ENCODE measurements at places on chromosomes 6 and 20.

DNA sequence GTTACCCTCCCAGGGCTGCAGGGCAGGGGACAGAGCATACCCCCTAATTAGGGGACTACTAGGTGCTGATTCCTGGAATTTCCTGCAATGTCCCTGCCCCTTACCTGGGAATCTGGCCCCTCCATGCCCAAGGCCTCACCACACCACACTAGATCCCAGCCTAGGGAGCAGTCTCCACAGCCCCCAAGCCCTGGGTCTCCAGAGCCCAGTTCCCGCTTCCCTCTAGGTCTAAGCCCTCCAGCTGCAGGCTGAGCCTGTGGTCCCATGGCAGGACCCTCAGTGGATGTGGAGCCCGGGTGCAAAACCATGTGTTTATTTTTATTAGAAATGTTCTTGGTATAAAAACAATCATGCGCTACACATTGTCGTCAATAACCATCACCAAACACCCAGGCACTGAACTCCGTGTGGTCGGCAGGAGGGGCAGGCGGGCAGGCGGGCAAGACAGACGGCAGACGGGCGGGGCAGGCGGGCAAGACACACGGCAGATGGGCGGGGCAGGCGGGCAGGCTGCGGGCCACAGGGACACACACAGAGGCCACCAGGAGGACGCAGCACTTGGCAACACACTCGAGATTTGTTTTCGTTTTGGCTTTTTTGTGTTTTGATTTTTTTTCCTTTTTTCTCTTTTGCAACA lies 124.2 kb downstream of the GRM4 start:
- DNase-seq, result peak; percentile 65

- DNase-seq, result no peak
Measured at GRCh38 chr20:54362283-54362682, 113.1 kb upstream of the DOK5 start.

DNA sequence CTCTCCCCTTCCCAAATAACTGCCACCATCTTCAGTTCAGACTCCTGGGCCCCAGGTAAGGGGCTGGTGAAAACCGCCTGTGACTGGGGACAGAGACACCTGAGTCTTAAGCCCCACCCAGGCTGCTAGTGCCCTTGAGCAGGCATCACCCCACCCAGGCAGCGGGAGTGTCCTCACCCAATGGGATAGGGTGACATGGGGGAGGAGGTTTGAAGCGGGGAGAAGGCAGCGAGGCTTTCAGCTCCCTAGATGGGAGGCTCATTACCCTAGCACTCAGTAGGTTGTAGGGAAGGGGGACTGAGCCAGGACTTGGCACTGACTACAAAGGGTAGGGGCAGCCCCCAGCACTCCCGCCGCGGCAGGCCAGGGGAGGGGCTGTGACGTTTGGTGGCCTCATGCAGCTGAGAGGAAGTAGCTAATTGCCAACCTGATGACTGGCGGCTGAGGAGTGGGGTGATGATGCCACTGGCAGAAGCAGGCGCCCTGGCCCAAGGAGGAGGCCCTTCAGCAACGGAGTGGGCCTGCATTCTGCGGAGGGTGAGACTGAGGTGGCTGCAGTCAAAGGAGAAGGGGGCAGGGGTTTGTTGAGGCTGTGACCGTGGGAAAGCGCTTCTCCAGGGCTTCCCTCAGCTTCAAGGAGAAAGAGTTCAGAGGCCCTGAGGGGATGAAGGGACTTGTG lies 126.9 kb downstream of the MRPL14 start:
- no peak for DNase-seq

DNA sequence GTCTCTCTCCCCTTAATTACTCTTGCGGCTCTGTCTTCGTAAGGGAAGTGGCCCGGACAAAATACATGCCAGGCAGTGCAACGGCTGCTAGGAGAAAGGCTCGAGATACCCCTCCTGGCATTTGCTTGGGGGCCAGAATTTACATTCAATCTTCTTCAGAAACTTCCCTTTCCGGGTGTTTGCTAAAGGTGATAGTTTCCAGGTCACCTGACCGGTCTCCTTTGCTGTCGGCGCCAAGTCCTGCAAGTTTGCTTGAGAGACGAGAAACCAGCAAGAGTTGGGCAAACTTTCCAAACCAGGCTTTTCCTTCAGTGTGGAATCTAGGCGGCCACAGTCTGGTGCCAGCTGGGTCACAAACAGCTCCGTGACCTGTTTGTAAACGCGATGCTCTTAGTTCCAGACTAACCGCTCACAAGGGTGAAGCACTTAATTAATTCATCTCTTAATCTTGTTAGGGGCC lies 563 bp upstream of the SRSF3 start:
- peak; percentile 56 for DNase-seq

Data from D341Med (cell line).